ENCODE measurements at places on chromosomes 16 and 17.

DNA sequence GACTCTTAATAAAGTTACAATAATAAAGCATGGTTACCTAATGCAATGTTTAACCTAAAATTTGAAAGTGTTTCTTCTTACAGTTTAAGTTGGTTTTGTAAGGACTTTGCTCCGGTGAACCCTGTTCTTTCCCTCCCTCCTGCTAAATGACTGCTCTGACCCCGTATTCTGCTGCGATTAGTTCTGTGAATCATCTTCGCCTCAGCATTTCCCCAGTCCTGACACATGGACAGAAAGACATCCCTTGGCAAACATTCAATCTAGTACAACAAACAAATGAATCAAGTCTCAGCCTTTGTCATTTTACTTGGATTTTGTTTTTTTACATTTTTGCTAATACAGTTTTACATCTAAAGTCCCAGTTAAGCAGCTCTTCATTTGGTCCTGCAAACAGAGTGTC is 15.4 kb downstream of the KCNJ2 start:
- no peak for DNase-seq

DNA sequence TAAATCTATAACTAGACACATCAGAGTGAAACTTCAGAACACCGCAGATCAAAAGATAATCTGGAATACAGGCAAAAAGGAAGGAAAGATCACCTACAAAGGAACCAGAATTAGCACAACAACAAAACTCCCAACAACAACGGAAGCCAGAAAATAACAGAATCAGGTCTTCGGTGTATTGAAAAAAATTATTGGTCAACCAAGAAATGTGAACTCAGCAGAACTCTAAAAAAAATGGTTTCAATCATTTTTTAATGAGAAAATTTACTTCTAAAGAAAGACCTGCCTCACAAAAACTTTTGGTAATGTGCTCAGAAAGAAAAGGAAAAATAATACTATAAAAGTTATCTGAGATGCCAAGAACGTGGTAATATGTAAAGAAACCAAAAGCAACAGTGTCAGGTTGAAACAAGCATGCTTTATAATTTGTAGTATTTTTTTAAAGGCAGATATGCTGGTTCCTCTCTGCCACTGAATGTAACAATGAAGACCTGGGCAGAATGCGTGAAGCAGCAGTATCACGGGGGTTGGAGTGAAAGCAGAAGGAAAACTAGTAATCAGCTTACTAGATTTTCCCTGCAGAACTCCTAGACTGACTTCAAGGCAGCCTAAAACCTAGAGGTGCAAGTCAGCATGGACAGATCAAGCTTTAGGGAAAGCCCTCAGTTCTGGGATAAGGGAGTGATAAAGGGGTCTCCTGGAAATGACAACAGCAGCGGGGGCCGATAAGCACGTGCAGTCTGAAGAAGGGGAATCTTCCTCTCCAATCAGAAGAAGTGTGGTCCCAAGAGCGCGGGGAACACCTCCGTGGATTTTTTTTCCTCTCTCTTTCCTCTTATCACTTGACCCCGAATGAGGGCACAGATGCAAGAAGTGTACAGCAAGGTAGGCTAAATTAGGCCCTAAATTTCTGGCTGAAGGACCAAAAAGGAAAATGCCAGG is 80.9 kb upstream of the TEKT1 start:
- DNase-seq: no peak

GRCh38 chr16:65114527-65114926 is 7.3 kb downstream of the CDH11 start:
- DNase-seq: no peak

DNA sequence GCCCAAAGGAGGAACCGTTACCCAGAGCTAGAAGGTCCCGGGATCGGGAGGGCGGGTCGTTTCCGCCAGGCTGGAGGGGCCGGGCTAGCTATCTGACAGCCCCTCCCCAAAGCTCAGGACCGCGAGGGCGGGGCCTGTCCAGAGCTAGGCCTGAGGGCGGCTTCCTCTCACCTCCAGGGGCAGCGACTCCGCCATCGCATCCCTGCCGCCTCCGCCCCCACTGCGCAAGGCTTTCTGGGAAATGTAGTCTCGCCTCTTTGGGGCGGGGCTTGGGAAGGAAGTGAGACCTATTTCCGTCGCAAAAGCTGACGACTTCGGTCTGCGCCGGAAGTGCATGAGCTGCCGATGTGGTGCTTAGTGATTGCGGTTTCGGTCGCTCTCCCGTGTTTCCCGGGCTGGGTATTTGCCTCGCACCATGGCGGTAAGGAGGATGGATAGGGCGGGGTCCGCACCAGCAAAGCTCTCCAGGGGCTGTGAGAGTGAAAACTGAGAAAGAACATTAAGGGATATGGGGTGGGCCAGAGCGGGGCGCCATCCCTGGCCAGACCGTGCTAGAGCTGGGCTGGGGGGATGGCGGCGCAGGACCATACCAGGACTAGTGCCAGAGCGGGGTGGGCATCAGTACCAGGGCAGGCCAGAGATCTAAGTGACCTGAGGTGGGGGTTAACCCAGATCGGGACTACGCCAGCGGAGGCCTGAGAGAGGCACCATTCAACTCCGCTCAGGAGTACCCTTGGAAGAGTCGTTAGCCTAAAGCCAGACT is at the start of gene TMEM208:
Gene TMEM208, plus strand, starts transcription at position 327 of the 763 bp plus-strand sequence. Its CDS starts 89 bp downstream, at position 416.
- DNase-seq: peak; percentile 99

- DNase-seq: no peak
Observed at GRCh38 chr17:47967607-47968252, 3.2 kb upstream of the CDK5RAP3 start.

- DNase-seq: no peak
Observed at GRCh38 chr16:50585331-50585776, 37.2 kb downstream of the NKD1 start.

GRCh38 chr17:17822189-17822588 is 14.6 kb downstream of the SREBF1 start:
- no peak for DNase-seq

- DNase-seq: no peak
Observed at GRCh38 chr17:63439687-63440086, 6.4 kb downstream of the CYB561 start.

GRCh38 chr17:27560668-27561067 is 70.3 kb upstream of the LGALS9 start:
- no peak for DNase-seq

GRCh38 chr16:72658888-72659717 is 388.8 kb downstream of the ZFHX3 start:
- no peak for DNase-seq

- no peak for DNase-seq
Observed at GRCh38 chr17:66684261-66684660, 150.7 kb upstream of the CACNG5 start.

GRCh38 chr16:78842950-78843349 is 743.5 kb downstream of the WWOX start:
- DNase-seq: no peak

DNA sequence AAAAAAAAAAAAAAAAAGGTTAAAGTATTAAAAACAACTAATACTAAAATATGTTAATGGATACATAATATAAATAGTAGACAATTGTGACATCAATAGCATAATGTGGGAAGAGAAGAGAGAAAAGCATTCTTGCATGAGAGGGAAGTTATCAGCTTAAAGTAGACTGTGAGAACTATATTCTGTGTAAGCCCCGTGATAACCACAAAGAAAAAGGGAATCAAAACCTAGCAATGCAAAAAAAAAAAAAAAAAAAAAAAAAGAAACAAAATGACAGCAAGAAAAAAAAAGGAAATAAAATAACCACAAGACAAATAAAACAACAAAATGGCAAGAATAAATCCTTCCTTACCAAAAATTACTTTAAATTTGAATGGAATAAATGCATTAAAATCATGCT is 39.8 kb upstream of the MYLK3 start:
- DNase-seq: no peak

DNA sequence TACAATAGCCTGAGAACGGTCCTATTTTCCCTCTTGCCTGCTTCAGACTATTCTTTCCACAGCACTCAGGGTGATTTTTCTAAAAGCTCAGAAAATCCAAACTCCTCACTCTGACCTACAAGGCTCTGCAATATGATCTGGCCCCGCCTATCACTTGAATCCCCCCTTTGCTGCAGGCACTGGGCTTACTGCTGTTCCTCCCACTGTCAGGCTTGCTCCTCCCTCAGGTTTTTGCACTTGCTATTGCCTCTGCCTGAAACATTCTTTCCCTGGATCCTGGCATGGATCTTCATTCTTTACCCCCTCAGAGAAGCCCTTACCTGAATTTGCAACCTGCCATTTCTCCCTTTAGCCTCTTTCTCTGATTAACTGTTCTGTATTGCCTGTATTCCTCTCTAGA is 52.3 kb downstream of the RPGRIP1L start:
- no peak for DNase-seq

- no peak for DNase-seq
Observed at GRCh38 chr16:2157480-2158261, 2.1 kb downstream of the TRAF7 start.

DNA sequence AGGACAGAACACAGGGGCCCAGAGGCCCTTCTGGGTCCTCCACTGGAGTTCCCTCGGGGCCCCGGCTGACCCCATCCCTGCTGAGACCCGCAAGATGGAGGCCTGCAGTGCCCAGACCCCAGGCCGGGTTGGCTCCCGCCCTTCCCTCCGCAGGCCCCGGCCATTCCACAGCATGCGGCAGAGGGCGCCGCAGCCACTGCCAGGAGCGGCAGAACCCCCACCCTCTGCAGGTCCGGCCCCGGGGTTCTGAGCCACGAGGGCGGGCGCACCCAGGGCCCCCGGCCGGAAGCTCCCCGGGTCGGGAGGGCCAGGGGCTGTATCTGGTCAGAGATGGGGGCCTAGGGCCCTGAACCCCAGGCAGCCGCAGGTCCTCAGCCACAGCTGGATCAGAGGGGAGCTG is 2.4 kb upstream of the PERCC1 start:
- DNase-seq: peak; percentile 85

All from H1 (cell line).